ENCODE measurements at places on chromosomes 12 and 14. TPM values are rescaled to one million over a fixed set of nuclear protein-coding genes. Genes with fewer than 3 reads are reported as not detected.
A peak's percentile ranks its signal among the peaks of the same experiment; 100 is the strongest.

Gene PLEKHG3
- total RNA-seq, result 32.8 TPM

Gene ADAM20
- 0.55 TPM for total RNA-seq

Gene FBLN5
- total RNA-seq, result 7.7 TPM

Gene SERPINA12
- total RNA-seq, result 0.35 TPM

GRCh38 chr12:108605000-108605689, 7.3 kb upstream of the TMEM119 start:
- no peak for DNase-seq

DNA sequence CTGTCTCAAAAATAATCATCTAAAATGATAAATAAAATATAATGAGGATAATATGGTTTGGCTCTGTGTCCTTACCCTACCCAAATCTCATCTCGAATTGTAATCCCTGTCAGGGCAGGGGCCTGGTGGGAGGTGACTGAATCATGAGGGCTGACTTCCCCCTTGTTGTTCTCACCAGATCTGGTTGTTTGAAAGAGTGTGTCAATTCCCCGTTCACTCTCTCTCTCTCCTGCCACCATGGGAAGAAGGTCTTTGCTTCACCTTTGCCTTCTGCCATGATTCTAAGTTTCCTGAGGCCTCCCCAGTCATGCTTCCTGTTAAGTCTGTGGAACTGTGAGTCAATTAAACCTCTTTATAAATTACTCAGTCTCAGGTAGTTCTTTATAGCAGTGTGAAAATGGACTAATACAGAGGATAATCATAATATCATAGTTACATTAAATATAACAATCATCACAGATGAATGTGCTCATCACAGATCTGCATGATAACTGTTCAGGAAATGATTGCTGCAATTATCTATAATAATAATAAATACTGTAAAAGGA, 12.6 kb downstream of the EFCAB11 start:
- no peak for DNase-seq

- DNase-seq, result peak; percentile 67
Measured at GRCh38 chr14:49893309-49894213, 679 bp downstream of the ARF6 start.

- no peak for DNase-seq
Measured at GRCh38 chr12:62917926-62918325, 17.0 kb downstream of the PPM1H start.

- DNase-seq, result no peak
Measured at GRCh38 chr12:69527506-69528272, 57.5 kb downstream of the FRS2 start.

DNA sequence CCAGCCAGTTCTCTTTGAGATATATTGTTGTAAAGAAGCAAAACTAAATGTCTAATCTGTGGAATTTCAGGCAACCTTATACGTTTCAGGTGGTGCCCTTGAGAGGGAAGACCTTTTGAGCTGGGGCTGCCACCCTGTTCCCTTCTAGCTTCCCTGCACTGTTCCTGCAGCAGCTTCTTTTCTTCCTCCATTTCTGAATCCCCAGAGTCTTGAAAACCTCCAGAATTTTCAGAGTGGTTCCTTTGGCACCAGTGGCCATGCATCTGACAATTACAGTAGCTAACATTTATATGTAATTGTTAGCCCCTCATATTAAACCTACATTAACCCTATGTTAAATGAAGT, 271.3 kb downstream of the ZFP36L1 start:
- DNase-seq, result peak; percentile 24

GRCh38 chr12:71871116-71871515, 31.6 kb downstream of the TBC1D15 start:
- no peak for DNase-seq

DNA sequence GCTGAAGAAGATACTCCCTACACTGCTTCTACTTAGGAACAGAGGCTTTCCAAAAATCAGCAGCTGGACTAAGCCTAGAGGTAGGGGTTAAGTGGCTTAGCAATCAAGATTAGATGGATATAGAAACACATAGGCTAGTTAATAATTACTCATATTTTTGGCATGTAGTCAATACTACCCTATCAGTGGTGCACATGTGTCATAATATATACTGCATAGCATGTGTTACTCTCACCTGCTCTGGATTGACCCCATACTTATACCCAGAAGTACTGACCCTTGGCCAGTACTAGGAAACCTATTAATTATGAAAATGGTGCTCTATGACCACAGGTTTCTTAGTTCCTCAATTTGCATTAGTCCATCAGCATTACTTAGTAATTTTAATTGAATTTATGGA, 528.4 kb upstream of the LMO3 start:
- no peak for DNase-seq
